ENCODE measurements at places on chromosomes 7 and 10.

GRCh38 chr10:109089779-109090178 is 833.5 kb downstream of the XPNPEP1 start:
- no peak for DNase-seq

DNA sequence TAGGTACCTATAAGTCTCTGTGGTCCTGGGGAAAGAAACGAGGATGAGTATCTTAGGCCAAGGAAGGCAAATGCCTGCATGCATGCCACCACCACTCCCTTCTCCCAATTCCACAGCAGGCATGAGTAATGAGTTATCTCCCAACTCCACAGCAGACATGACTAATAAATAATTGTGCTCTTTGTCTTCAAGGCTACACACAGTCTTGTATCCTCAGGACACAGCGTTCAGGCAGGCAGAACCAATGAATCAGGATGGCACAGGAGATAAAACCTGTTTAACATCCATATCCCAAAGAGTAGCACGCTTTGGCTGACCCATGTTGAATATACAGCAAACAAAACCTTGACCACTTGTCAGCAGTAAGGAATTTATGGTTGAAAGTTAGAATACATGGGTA is 229.7 kb upstream of the NFE2L3 start:
- no peak for DNase-seq

GRCh38 chr7:105218215-105218614 is 170.5 kb downstream of the SRPK2 start:
- no peak for DNase-seq

DNA sequence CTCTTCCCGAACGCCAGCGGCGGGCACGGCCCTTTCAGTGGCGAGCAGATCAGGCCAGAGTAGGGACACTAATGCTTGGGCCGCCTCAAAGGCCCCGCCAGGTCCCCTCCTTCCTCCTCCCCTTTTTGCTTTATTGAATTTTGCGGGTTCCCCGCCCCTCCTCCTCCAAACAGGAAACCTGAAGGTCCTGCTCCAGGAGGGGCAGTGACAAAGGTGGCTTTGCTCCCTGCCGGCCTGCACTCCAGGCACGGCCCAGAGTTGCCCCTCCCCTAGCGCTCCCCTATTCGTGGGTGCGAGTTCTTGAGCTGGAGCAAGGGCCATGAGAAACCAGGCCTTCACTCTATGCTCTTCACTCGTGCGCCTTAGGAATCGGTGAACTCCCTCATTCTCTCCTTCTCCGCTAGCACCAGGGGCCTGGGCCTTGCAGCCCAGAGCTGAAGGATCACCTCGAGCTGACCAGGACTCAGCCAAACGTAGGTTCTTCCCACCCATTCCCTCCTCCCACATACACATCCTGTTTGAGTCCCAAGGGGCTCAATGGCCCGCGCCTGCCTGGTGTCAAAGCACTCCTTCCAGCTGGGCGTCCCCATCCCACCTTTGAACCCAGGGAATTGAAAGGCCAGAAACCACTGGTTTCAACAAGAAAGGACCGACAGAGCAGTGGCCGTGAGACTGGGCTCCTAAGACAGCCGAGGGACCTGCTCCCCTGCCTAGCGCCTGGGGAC is 619 bp upstream of the HOXA6 start:
- no peak for DNase-seq

All from OCI-LY7 (cell line).